ENCODE measurements at places on chromosomes 12 and 14. TPM values are rescaled to one million over a fixed set of nuclear protein-coding genes. Genes with fewer than 3 reads are reported as not detected.

COCH gene
- total RNA-seq: 1.8 TPM

DAO gene
- total RNA-seq: not detected

ACOT2 gene
- total RNA-seq: 46.9 TPM

CLEC6A gene
- total RNA-seq: not detected

AMHR2 gene
- total RNA-seq: 0.52 TPM

SPTB gene
- total RNA-seq: 1.0 TPM

CLEC4D gene
- total RNA-seq: 0.30 TPM

KLRG1 gene
- total RNA-seq: 1.5 TPM

HSPB8 gene
- total RNA-seq: 49.7 TPM

PRH1 gene
- total RNA-seq: 78.5 TPM

VDR gene
- total RNA-seq: 2.0 TPM

KRT6A gene
- total RNA-seq: not detected

Data from uterus (tissue), 4 donors.